CD4-positive, alpha-beta T cell treated with Interleukin-17A for 1 hour (primary cell): ENCODE measurements at places on chromosomes 7 and 10.
A peak's percentile ranks its signal among the peaks of the same experiment; 100 is the strongest.

- DNase-seq: no peak
Observed at GRCh38 chr10:60662917-60663614, 115.2 kb upstream of the CDK1 start.

DNA sequence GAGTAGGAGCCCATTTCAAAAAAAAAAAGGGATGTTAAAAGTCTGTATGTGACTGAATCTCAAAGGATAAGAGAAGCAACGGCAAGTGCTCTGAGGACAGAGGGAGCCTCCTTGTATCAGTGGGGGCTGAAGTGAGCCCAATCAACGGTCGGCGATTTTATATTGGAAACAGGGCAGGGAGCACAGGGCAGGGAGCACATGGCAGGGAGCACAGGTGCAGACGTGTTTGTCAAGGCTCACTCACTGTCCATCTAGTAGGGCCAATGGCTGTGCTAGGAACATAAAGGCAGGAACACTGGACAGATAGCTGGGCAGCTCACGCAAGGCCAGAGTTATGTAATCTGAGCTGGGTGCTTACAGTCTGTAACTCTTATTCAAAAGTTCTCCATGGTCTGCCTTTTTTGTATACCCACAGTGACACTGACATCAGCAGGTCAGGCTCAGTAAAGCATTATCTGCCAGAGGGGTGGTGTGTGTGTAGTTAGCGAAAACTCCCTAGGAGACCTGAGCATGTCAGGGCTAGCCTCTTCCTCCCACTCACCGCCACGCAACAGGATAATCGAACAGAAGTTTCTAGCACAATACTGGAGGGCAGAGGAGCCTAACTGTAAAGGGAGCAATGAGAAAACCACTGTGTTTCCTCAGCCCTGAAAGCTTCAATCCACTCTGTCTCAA, 15.4 kb downstream of the AKR1B1 start:
- no peak for DNase-seq

DNA sequence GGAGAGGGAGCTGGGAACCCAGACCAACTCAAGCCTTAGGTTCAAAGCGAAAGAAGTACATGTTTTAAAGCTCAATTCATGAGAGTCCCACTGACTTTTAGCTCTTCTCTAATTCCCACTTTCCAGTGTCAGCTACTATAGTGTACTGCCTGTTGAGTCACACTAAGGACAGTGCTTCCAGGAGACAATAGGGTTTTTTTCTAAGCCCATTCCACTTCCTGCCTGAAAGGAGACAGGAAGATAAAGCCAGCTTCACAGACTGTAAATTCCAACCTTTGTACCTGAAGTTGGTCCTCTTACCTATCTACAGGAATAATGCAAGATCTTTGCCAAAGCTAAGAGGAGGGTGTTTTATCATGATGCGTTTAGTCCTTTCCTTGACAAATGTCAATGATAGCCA, 4.4 kb downstream of the MSRB2 start:
- DNase-seq: no peak

- no peak for DNase-seq
Observed at GRCh38 chr10:8453587-8453986, 399.1 kb downstream of the GATA3 start.

DNA sequence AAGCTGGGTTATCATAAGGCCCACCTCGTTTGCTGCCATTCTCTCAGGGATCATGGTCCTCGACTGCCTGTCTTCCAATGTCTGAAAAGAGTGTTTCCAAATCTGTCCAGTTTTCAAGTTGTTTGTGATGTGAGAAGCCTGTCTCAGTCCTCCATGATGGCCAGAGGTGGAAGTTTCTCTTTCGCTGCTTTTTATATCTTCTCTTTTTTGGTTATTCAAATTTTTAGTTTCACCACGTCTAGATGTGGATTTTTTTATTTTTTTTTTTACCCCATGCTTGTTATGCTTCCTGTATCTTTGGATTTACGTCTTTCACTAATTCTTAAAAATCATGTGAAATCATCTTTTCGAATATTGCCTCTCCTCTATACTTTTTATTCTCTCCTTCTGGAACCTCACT, 6.1 kb upstream of the RBM33 start:
- DNase-seq: no peak

DNA sequence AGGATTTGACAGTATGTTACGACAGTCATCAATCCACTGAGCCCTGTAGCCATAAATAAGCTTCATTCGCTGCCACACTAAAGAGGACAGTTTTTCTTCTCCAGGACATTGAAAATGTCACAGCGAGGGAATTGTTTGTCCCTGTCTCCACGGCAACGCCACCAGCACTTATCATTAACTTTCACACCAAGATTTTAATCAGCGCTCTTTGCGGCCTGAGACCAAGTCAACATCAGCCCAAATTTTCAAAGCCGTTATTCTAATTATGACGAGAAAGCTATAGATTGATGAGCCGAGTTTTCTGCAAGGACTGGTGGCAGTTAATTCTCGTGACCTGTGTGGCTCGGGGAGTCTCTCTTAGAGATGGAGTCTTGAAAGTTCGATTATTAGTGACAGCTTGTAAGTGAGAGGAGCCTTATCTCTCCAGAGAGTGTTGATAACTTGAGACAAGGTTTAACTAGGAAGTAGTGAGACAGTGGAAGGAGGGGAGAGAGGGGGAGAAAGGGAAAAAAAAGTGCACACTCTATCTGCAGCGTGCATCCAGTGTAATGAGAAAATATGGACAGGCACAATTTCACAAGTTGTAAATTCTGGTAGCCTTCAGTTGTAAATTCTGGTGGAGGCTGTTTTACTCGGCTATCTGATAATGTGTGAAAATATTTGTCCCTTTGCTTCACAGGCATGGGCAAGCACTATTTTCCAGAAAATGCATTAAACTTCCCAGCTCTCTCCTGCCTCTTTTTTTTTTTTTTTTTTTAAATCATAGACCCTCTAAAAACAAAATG, 473.3 kb downstream of the LRMDA start:
- no peak for DNase-seq

DNA sequence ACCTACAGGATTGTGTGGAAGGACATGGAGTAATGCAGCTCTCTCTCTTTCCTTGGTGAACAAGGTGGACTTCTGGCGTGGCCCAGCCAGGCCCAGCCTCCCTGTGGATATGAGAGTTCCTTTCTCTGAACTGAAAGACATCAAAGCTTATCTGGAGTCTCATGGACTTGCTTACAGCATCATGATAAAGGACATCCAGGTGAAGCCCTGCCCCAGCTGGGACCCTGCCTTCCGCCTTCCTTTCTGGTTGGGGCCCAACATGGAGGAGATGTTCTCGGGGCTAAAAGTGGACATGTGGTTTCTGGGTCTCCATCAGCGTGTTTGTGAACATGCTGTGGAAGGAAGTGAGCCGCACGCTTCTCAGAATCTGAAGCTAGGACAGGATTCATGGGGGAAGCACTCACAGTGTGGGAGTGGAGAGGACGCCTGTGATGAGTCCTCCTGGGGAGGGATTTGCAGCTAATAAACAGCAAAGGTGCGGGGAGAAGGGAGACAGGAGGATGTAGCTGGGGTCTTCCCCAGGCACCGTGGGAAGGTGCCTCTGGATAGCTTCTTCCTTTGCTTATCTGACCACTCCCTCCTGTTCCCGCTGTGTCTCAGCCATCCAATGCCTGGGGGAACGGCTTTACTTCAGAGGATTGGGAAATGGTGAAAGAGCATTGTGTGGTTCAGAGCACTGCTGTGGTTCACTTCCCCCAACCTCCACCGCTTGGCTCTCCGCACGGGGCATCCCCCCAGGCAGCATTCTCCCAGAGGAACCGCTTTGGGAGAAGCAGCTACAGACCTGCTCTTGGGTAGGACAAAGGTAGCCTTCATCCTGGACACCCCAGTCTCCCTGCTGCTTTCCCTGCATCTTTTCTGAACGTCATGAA, 5.5 kb downstream of the CPA5 start:
- no peak for DNase-seq

- no peak for DNase-seq
Observed at GRCh38 chr7:57204411-57204811, 72.2 kb upstream of the ZNF479 start.

DNA sequence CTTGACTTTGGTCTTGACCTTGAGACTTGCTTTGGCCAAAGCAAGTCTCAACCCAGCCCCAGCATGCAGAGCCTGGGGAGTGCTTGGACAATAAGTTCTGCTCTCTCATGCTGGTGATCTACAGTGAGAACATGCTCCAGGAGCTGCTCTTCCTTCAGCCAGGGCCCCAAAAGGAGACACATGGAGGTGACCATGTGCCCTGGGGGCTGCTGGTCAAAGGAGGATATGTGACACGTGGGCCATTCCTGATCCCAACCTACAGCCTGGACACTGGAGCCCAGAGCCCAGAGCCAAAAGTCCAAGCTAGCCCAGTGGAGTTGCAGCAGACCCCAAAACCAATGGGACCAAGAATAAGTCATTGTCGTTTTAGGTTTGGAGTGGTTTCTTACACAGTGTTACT, 78.2 kb upstream of the CHST15 start:
- DNase-seq: no peak

DNA sequence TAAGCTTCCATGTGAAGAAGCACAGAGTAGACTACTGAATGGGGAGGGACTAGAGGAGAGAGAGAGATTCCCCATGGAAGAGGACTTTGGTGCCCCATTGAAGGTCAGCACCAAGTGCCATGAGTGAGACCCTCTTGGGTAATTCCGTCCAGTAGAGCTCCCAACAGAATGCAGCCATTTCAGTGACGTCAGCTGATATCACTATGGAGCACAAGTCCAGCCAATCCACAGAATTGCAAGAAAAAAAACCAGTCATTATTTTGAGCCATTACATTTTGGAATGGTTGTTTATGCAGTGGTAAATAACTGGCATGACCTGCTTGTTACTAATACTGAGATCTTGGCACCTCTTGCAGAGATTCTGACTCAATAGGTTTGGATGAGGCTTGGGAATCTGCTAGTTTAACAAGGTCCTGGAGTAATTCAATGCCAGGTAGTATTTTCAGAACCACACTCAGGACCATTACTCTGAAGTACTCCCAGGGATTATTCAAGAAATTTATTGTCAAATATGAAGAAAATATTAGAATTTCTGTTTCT, 52.6 kb upstream of the SP8 start:
- no peak for DNase-seq

GRCh38 chr7:34354899-34355298, 303.1 kb upstream of the NPSR1 start:
- DNase-seq: no peak

- DNase-seq: no peak
Observed at GRCh38 chr10:52533986-52534385, 219.9 kb downstream of the DKK1 start.

DNA sequence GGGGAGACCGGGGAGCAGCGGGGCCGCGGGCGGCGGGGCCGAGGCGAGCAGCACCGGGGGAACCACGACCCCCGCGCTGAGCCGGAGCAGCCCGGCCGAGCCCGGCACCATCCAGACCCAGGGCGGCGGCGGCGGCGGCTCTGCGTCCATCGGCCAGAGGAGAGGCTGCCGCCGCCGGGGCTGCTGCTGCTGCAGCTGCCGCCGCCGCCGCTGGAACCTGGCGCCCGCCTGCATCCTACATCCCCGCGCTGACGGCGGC, 190 bp downstream of the TCERG1L start:
- no peak for DNase-seq

GRCh38 chr10:106136175-106136574, 1028.3 kb downstream of the SORCS1 start:
- no peak for DNase-seq

- DNase-seq: no peak
Observed at GRCh38 chr10:56874950-56875349, 513.9 kb upstream of the ZWINT start.

DNA sequence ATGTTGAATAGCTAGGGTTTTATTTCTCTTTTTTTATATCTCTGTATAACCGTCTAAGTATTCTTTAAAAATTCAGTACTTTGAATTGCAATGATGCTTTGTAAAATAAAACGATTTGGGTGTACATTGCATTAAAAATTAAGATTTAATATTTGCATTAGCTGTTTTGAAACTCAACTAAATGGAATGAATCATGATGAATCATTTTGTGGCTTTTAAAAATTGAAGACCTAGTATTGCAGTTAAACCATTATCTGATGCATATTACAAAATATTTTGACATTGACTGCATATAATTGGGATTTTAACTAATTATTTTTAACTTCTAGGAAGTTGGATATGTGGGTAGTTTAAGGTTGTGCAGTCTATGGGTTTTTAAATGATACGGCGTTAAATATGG, 314.0 kb downstream of the CDK14 start:
- DNase-seq: no peak

- no peak for DNase-seq
Observed at GRCh38 chr7:44193011-44193802, 4.0 kb upstream of the GCK start.

GRCh38 chr10:17454161-17455014, at the start of gene ST8SIA6:
Gene ST8SIA6, minus strand, starts transcription at chr10:17454595. Its CDS starts 340 bp downstream, at chr10:17454255.
- DNase-seq: peak; percentile 57

DNA sequence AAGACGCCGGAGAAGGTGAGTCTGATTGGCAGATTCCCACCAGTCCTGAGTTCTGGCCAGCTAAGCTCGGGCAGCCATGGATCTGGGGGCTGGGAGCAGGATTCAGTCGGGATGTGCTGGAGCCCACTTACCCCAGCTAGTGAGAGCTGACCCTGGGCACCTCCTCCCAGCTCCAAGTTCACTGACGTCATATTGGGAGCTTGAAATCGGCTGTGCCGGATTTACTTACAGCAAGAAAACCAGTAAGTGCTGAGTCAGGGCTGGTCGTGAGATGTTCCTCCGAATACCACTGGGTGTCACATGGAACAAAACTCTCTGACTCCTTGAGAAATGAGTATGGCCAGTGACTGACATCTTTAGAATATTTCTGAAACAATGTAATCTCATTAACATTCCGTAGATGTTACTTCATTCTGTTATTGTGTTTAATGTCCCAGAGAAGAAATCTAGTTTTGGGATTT, 621.2 kb downstream of the SDK1 start:
- no peak for DNase-seq

DNA sequence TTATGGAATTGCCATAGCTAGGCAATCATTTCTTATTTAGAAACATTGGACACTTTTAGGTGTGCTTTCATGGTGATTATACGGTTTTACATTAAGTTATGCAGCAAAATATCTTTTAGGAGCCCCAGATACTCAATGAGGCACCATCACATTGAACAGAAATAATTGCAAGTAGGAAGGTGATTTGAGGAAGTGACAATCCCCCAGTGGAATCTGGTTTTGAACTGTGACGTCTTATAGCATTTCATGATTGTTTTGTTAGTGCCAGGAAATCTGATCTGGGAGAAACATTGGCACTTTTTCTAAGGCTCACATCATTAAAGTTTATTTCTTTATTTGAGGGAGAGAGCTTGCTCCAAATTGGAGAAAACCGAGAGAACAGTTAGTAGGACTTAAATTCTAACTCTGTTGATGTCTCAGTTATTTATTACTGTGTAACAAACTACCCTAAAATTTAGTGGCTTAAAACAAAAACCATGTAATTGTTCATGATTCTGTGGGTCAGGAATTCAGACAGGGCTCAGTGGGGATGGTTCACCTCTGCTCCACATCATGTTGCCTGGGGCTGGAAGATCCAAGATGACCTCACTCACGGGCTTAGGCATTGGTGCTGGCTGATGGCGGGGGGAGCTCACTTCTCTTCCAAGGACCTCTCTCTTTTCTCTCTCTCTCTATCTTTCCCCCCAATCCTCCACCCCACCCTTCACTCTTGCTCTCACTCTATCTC, 78.2 kb upstream of the STEAP1B start:
- no peak for DNase-seq

GRCh38 chr10:71865561-71866041, 14.6 kb upstream of the PSAP start:
- DNase-seq: no peak
